ENCODE measurements at places on chromosomes 1 and 21.

- no peak for DNase-seq
These were observed 59.6 kb downstream of the SDCCAG8 start for GRCh38 chr1:243315455-243315854.

DNA sequence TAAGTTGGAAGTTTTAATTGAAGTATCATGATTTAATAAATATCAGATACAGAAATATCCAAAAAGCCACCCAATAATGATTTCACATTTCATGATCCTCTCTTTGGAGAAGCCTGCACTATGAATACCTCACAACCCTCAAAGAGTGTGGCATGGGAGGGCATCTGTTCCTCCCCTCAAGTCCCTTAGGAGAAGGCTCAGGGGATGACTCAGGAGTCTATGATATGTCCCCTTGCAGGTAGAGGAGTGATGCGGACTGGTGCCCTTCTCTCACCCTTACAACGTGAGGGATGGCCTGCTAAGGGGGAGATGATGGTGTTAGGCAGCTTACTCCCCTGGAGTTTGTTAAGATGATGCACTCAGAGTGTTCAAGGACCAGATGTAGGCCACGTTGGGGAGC lies 303.3 kb upstream of the DUSP10 start:
- no peak for DNase-seq

- DNase-seq, result no peak
These were observed 189.9 kb downstream of the APP start for GRCh38 chr21:25980710-25981109.

- no peak for DNase-seq
These were observed 569.0 kb upstream of the B3GALT2 start for GRCh38 chr1:193755441-193755840.

- no peak for DNase-seq
These were observed 17.2 kb upstream of the TTC39A start for GRCh38 chr1:51347398-51348146.

- no peak for DNase-seq
These were observed 56.6 kb upstream of the CR2 start for GRCh38 chr1:207397525-207397926.

DNA sequence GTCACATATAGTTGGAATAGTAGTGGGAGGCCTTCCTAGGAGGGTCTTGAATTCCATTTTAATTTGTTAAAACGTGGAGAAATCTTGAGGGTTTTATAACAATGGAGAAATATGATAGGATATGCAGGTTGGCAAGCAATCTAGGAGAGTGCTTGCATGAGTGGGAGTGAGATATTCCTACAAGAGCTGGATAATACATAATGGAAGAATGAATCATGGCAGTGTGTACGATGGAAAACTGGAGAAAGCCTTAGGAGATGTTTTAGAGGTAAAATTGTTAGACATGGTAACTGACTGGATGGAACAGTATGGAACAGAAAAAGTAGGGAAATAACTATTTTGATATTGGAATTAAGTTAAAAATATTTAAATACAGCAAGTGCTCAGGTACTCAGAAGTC lies 352.4 kb downstream of the PTBP2 start:
- no peak for DNase-seq

DNA sequence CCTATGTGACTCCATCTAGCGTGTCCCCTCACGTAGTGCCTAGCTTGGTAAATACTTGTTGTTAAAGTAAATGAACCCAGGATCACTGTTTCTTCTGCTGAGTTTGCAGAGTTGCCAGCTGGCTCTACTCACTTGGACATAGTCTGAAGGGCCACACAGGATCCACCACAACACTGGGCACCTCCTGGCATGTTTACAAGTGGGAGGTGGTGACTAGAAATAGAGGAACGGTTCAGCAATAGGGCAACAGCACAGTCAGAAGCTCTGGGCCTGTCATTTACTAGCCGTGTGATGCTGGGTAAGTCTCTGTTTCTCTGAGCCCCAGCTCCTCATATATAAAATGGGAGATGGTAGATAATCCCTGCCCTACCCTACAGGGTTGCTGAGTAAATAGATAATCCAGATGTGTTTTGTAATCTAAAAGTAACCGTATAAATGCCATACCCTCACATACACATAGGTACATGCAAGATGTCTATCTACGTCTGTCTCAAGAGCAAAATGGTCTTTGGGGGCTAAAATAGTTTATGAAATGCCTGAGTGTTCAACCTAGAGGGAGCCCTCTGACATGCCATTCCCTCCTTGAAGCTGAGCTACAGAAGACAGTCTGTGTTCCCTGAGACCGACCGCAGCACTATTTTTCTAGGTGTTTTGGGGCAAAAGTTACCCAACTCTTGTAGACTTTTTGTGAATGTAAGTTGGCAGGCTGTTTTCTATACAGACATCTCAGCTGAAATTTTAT lies 20.5 kb downstream of the RNF220 start:
- DNase-seq, result no peak

GRCh38 chr21:45060675-45061311 lies 13.6 kb upstream of the ADARB1 start:
- DNase-seq, result no peak

- no peak for DNase-seq
These were observed 182.4 kb downstream of the TRABD2B start for GRCh38 chr1:47814612-47815395.

DNA sequence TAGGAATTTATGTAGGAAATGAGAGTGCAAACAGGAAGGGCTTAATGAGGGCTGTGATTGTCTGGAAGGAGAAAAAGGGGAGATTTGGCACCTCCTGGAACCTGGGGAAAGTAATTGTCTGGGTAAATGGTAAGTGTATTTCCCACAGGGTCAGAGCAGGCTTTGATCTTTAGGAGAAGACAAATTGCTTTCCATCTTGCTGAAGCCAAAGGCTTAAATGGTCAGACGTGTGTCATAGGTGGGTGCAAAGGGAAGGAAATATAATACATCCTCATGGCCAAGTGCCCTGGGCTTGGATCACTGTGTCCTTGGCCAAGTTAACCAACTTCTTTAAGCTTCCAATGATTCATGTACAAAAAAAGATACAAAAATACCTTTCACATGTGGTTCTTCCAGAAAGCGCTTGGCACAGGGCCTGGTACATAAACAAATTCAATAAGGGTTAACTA lies 1.3 kb upstream of the DUSP23 start:
- DNase-seq, result no peak

DNA sequence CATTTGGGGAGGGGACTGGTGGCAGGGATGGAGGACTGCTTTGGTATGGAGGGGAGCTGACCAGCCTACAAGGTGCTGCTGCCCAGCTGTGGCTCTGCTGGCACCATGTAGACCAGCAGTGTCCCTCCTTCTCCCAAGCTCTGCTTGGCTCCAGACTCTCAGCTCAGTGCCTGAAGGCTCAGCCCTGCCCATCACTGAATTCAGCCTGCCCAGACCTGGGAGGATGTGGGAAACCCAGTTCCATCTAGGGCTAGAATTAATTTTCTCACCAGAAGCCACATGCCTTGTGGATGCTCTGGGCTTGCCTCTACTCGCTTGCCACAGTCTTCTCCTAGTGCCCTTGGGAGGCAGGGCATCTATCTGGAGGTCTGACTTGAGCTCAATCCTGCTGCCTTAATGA lies 195.0 kb upstream of the EDN2 start:
- no peak for DNase-seq

DNA sequence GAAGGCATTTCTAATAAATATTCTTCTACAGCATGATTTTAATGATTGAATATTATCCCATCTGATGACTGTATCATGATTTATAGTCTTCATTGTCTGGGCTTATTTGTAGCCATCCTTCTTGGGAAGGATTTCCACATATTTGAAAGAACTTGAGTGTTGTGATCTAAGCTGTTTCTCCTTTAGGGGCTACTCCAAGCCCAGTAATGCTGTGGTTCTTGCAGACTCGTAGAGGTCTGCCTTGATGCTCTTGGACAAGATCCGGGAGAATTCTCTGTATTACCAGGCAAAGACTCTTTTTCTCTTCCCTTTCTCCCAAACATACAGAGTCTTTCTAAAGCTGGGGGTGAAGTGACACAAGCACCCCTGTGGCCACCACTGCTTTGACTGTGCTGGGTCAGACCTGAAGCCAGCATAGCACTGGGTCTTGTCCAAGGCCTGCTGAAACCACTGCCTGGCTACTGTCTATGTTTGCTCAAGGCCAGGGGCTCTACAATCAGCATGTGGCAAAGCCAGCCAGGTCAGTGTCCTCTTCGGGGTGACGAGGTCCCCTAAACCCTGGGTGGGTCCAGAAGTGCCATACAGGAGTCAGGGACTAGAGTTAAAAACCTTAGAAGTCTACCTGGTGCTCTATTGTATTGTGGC lies 107.4 kb downstream of the GIPC2 start:
- DNase-seq, result no peak

DNA sequence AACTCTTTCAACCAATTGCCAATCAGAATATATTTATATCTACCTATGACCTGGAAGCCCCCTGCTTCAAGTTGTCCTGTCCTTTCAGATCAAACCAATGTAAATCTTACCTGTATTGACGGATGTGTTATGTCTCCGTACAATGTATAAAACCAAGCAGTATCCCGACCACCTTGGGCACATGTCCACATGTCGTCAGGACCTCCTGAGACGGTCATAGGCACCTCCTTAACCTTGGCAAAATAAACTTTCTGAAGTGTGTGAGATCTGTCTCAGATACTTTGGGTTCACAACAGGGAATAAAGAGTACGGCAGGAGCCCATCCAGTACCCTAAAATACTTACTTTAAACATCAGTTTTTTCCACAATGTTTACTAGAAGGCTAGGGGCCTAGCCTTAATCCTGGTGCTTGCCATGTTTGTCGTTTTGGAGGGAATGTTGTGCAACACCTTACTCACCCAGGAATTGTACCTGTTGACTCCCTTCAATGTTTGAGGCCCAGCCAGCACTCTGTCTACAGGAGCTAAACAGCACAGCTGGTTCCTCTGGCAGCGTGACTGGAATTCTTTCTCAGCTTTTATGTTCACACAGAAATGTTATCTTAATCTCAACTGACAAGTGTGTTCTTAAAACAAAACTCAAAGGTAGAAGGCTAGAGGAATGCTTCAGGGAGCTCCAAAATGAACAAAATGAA lies 90.8 kb upstream of the USP25 start:
- no peak for DNase-seq

DNA sequence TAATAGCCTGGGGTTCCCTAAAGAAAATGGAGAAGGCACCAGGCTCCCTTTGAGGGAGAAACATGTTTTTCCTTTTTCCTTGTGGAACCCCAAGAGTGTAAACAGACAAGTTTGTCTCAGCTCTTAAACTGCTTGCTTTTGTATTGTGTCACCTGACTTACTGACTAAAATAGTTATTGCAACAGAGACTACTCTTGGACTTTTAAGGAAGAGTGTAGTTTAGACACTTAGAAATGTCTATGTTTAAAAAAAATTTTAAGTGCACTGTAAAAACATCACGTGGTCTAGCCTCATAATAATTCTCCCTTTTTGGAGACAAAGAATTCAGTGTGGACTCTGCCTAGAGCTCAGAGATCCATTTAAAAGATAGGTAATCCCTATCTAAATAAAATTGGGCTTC lies 141.1 kb downstream of the TRIM33 start:
- DNase-seq, result no peak

DNA sequence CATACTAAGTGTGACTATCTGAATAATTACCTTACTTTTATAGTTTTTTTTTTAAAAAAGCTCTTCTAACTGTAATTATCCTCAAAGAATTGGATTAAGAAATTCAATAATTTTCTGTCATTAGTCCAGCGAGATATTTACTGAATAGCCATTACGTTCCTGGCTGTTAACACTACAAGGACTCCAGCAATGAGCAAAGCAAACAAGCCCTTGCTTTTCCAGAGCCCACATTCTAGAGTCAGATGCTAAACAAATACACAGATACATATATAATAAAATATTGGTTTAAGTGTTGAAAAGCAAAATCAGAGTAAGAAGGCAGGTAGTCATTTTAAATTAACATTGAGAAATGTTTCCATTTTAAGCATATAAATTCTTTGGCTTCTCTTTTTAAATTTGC lies 118.4 kb downstream of the ATF6 start:
- DNase-seq, result no peak

GRCh38 chr21:23162198-23162946 lies 2164.2 kb downstream of the NCAM2 start:
- no peak for DNase-seq

DNA sequence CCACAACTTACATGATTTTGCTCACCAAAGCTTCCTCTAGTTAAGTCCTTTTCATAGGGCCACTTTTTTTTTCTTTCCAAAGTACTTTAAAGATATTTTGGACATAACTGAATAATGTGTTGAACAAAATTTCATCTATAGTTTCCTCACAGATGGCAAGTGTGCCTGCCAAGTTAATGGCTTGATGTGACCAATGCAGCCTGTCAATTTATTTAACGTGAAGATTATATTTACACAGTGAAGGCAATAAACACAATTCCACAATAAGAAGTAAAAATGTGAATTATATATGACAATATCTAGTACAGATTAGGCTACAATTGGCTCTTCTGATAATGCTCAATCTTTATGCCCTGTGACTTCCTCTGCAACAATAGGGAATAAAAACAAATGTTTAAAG lies 18.0 kb downstream of the CLCA2 start:
- no peak for DNase-seq

- DNase-seq, result no peak
These were observed 165.5 kb upstream of the FMN2 start for GRCh38 chr1:239926184-239926583.

- no peak for DNase-seq
These were observed 753 bp downstream of the KCNJ6 start for GRCh38 chr21:37915497-37915911.

DNA sequence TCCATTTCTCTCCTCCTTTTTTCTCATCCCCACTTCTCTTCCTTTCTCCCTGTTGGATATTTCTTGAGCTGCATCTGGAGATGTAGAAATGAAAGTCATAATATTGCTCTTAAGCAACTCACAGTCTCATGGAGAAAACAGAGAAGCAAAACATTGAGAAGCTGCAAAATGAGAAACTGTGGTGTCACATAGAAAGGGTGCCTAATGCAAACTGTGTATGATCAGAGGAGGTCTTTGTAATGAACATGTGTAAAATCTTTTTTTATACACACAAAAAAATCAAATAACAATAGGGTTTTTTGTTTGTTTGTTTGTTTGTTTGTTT lies 11.8 kb upstream of the SLAMF7 start:
- DNase-seq, result no peak
